Peyer's patch (tissue), 4 donors: ENCODE measurements at places on chromosomes 5 and 9.

DNA sequence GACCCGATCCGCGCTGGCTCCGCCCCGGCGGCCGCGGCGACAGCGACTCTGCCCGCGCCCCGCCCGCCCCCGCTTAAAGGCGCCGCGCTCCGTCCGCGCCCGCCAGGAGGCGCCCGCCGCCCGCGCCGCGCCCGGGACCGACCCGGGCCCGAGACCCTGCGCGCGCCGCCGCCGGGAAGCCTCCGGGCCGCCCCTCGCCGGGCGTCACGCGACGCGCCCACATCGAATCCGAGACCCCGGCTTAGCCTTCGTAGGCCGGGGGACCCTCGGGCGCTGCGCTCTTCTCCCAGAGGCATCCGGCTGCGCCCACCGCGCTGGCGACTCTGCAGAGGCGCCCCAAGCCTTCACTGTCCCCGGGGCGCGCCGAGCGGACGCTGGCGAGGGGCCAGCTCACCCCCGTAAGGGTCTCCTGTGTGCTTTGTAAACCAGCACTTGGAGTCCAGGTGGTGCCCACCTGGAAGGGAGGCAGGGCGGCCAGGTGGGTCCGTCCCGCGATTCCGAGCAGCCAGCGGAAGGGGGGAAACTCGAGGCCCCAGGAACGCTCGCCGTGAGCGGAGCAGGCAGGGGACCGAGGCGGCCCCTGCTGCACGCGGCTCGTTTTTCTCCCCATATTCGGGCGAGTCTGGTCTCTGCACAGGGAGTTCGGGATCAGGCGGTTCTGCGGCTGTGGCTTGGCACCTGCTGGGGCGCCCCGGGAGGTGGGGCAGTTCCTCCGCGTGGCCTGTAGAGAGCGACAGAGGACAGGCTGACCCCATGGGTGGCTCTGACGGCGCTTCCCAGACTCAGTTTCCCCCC lies 423 bp upstream of the ABCA2 start:
- H3K27ac ChIP-seq: peak overlapping the region; percentile 78
- no peaks in the 10 kb centered on the region for H3K27me3 ChIP-seq
- peaks cover 71% of the 10 kb centered on the region for H3K4me1 ChIP-seq
- no peaks in the 10 kb centered on the region for H3K36me3 ChIP-seq

- peaks cover 37% of the 10 kb centered on the region for H3K27me3 ChIP-seq
- H3K36me3 ChIP-seq: no peaks in the 10 kb centered on the region
- H3K27ac ChIP-seq: no peak overlapping the region
- no peak overlapping the region for H3K4me3 ChIP-seq
These were observed 3.2 kb downstream of the IRX2 start for GRCh38 chr5:2748179-2748860.

GRCh38 chr9:136538599-136539426 lies 7.0 kb downstream of the NOTCH1 start:
- H3K27ac ChIP-seq: peak overlapping the region; percentile 92
- peak; percentile 76 for DNase-seq
- peak overlapping the region; percentile 16 for H3K4me3 ChIP-seq
- H3K27me3 ChIP-seq: no peaks in the 10 kb centered on the region

GRCh38 chr9:89436963-89437625 lies 60.8 kb downstream of the SEMA4D start:
- peak; percentile 83 for DNase-seq
- no peaks in the 10 kb centered on the region for H3K36me3 ChIP-seq
- H3K27me3 ChIP-seq: no peaks in the 10 kb centered on the region

- no peaks in the 10 kb centered on the region for H3K4me1 ChIP-seq
- DNase-seq: peak; percentile 19
- H3K4me3 ChIP-seq: no peak overlapping the region
- no peak overlapping the region for H3K27ac ChIP-seq
- H3K36me3 ChIP-seq: no peaks in the 10 kb centered on the region
These were observed 43.9 kb upstream of the RNF130 start for GRCh38 chr5:180115326-180116076.

DNA sequence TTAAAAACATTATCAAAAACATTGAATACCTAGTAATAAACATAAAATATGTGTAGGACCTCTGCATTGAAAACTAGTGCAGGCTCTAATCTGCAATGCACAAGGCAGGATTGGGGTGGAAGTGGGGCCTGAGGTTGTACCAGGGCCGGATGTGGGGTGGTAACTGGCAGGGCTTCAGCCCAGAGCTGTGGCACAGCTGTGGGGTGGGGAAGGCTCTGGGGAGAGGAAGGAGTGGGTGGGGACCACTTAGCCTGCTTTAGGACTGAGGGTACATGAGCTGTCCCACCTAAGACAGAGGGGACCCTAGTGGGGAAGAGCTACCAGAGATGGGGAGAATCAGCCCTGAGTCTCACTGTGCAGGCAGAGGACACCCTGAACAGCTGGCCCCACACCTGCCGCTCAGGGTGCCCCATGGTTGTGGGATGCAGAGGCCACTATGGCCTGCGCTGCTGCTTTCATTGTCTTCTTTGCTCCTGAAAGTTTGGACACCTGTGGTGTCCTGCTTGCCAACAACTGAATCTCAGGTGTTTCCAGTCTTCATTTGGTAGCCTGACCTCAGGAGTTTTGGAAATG lies 311.4 kb downstream of the TLE4 start:
- no peak overlapping the region for H3K4me3 ChIP-seq
- no peak overlapping the region for H3K27ac ChIP-seq
- no peaks in the 10 kb centered on the region for H3K36me3 ChIP-seq

DNA sequence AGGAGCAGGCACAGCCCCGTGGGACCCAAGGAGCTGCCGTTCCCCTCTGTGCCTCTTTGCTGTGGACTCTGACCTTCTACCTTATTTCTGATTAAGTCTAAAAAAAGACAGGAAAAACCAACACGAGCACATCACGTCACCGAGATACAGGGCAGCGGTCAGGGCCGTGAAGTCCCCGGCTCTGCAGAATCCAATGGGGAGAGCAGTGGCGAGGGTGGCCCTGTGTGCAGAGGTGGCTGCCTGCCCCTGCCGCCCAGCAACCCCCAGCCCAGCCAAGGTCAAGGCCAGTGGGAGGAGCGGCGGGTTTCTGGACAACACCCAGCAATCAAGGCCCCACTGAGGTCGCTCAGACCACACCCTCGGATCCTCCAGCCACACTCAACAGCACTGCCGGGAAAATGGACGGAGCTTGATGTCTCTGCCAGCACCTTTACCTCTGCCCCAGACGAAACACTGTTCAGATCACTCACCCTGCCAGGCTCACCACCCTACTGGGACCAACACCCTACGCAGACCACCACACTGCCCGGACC lies 32.7 kb upstream of the SLC9A3 start:
- H3K4me1 ChIP-seq: no peaks in the 10 kb centered on the region
- H3K27me3 ChIP-seq: no peaks in the 10 kb centered on the region
- no peak overlapping the region for H3K4me3 ChIP-seq
- DNase-seq: peak; percentile 43
- H3K36me3 ChIP-seq: no peaks in the 10 kb centered on the region

DNA sequence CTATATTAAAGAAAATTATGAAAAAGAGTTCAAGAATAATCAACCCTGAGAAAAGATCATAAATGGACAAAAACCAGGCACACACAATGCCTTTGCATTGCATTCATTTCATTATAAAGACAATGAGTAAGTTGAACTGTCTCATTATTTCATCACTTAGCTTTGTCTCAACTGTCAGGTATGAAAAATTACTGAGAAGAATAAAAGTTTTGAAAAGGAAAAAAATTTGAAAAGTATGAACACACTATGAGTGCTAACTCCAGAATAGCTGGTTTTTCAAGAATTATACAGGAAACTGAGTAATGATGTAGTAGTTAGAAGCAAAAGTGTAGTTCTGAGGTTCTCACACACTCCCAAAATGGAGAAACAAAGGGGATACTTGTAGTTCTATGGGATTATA lies 16.3 kb upstream of the ANXA1 start:
- H3K27ac ChIP-seq: no peak overlapping the region
- H3K4me3 ChIP-seq: no peak overlapping the region
- H3K27me3 ChIP-seq: no peaks in the 10 kb centered on the region

DNA sequence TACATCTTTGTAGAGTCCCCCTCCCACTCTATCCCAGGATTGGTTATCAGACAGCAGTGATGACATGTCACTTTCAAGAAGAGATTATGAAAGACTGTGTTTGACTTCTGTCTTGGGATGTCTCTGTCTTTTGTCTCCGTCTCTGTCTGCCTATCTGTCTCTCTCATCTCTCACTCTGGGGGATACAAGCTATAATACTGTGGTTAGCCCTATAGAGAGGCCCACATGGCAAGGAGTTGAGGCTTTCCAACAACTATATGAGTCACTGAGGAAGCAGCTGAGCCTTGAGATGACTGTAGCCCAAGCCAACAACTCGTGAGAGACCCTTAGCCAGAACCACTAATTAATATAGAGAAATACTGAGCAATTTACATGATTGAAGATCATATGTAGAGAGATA lies 284.8 kb downstream of the PDE4D start:
- H3K36me3 ChIP-seq: no peaks in the 10 kb centered on the region
- H3K27ac ChIP-seq: no peak overlapping the region
- no peaks in the 10 kb centered on the region for H3K27me3 ChIP-seq
- no peaks in the 10 kb centered on the region for H3K4me1 ChIP-seq

GRCh38 chr5:57172466-57173318 lies 1.2 kb upstream of the GPBP1 start:
- H3K27me3 ChIP-seq: no peaks in the 10 kb centered on the region
- H3K36me3 ChIP-seq: no peaks in the 10 kb centered on the region
- peaks cover 15% of the 10 kb centered on the region for H3K4me1 ChIP-seq
- peak overlapping the region; percentile 96 for H3K4me3 ChIP-seq
- no peak for DNase-seq
- H3K27ac ChIP-seq: peak overlapping the region; percentile 100

- H3K27ac ChIP-seq: no peak overlapping the region
- H3K4me1 ChIP-seq: no peaks in the 10 kb centered on the region
- H3K36me3 ChIP-seq: no peaks in the 10 kb centered on the region
- no peak for DNase-seq
- no peak overlapping the region for H3K4me3 ChIP-seq
These were observed 100.5 kb upstream of the SLCO6A1 start for GRCh38 chr5:102599289-102599688.
